NCI-H1930 (cell line): ENCODE measurements at places on chromosomes 12 and 14.

DNA sequence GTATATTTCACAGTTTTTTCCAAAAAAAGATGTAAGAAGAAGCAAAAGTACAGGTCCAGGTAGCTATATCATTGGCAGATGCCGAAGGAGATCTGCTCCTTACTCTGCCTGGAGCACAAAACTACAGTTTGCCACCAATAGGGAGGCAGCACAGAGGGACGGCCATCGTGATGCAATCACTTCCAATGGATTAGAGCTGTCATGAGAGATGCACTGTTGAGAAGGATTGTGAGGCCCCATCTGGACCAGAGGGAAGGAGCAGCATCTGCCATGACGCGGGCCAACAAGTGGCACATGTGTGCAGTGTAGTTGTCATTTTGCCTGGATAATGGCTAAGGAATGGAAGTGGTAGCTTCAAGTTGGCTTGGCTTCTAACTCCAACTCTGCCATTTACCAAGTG lies 318.8 kb upstream of the FKBP4 start:
- no peak for DNase-seq

GRCh38 chr14:36661506-36662257 lies at the start of gene PAX9:
PAX9 (plus strand) TSS chr14:36661860; CDS start chr14:36662090, 230 bp downstream.
- peak; percentile 77 for DNase-seq

DNA sequence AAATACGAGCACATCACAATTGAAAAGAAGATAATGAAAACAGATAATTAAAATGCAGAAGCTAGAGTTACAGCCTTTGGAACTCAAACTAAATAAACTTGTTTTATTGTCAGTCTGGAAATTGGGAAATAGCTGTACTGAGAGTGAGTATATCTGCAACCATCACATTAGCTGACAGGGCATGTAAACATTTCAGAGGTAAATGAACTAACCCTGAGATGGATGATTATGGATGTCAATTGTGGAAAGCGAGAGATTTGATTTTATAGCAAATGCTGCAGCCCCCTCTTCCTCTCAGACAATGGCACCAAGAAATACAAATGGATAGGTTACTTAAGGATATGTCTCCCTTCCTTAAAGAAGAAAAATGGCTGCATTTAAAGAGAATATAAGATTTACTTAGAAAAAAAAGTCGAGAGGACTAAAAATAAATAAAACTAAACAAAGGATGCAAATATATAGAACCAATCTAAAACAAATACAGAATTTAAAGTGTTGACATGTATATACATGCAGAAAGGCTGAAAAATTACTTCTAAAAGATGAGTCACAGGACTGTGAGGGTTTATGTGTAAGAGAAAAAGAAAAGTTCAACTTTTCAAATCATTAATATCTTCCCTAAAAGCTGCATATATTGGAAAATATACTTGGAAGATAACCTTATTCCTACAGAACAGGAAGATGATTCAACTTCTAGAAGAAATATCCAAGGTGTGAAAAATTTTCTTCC lies 120.3 kb upstream of the FLRT2 start:
- DNase-seq, result no peak

DNA sequence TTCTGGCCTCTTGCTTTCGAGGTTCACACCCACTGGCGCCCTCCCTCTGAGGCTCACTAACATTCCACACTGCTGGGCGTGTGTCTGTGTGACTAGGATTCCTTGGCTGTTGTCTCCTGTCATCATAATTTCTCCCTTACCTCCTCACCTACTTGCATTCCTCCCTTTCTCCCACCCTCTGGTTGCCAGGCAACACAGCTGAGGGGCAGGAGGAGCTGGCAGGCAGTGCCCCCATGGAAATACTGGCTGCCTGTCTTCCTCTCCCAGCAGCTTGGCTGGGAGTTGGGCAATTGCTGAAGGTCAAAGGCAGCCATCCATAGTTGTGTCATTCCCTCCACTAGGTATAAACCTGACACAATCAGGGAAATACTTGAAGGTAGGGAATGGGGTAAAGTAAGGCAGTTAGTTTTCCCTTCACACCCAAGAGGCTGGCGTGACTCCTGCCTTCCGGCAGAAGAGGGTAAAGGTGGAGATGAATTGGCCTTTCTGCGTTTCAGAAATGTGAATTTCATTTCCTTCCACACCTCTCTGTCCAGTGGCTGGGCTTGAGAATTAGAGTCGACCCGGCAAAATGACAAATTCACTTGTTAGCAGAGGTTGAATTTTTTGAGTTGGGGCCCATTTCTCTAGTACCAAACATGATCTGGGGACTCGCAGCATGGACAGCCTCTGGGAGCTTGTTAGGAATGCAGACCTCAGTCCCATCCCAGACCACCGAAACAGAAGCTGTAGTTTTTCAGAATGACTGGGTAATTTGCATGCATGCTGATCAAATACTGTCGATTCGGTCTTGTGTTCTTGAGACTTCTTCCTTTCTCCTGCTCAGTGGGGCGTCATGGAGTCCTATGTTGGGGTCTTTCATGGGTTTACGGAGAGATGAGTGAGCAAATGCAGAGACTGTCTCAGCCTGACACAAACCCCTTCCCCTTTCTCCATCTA lies 24.3 kb upstream of the EMP1 start:
- no peak for DNase-seq

GRCh38 chr12:110126557-110126956 lies 2.4 kb downstream of the IFT81 start:
- no peak for DNase-seq

DNA sequence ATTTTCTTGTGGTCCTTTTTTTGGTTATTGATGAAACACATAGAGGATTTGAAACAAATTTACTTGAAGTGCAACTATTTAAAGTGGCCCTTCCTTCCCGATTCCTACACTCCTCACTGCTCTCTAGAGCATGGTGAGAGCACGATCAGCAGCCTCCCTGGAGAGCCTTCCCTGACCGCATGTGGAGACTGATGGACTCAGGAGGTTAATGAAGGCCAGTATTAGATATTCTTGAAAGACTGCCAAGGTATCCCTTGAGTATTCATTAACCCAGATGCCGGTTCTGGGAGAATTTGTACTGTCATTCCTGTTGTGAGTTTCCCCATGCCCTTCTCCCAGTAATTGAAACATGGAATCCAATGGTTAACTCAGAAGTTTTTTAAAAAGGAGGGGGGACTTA lies 102.8 kb upstream of the FGD4 start:
- DNase-seq, result no peak

- no peak for DNase-seq
Observed at GRCh38 chr14:33271216-33271615, 332.5 kb downstream of the NPAS3 start.

GRCh38 chr14:99267381-99267780 lies 4.6 kb downstream of the BCL11B start:
- DNase-seq, result no peak

DNA sequence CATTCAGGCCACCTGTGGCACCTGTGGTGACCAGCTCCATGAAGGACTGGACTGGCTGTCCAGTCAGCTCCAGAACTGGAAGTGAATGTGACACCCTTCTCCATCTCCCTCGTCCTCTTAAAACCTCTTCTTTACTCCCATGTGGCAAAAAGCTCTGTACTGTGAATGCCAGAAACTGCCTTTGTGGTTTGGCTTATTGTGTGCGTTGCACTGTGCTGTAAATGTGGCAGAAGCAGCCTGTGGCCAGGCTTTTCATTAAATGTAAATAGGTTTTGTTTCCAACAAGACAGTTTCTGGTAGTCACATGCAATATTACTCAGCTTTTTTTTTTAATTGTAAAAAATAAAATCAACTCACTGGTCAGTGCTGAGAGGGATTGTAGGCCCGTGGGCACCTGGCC lies 453.7 kb downstream of the ATP23 start:
- DNase-seq, result no peak

DNA sequence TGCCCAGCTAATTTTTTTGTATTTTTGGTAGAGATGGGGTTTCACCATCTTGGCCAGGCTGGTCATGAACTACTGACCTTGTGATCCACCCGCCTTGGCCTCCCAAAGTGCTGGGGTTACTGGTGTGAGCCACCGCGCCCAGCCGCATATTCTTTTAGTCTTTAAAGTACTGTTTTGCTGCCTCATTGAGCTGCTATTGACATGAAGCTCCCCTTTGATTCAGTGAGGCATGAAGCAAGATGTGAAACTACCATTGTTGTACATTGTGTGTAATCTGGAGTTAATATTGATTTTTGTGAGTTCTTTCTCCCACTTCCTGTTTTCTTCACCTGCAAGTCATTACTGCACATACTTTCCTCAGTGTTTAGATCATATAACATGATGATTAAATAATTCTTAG lies 80.8 kb downstream of the MNAT1 start:
- peak; percentile 21 for DNase-seq

GRCh38 chr14:101463566-101464171 lies 97.6 kb upstream of the DIO3 start:
- no peak for DNase-seq

DNA sequence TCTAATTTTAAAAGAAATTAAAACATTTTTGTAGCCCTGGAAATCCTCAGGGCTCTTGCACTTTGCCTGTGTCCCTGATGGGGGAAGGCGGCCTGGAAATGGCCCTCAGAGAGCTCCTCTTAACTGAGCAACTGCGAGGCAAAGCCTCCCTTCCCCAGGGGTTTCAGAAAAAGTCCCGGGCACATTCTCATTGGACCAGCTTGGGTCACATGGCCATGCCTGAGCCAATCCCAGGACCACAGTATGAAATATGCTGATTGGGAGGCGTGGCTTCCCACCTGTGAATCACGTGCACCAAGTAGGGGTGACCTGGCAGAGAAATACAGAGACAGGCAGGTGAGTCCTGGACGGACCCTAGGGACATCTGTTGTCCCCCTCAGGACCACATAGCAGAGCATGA lies 90.4 kb upstream of the SFSWAP start:
- DNase-seq, result no peak

- DNase-seq, result no peak
Observed at GRCh38 chr14:38209572-38210557, 2.2 kb downstream of the SSTR1 start.

DNA sequence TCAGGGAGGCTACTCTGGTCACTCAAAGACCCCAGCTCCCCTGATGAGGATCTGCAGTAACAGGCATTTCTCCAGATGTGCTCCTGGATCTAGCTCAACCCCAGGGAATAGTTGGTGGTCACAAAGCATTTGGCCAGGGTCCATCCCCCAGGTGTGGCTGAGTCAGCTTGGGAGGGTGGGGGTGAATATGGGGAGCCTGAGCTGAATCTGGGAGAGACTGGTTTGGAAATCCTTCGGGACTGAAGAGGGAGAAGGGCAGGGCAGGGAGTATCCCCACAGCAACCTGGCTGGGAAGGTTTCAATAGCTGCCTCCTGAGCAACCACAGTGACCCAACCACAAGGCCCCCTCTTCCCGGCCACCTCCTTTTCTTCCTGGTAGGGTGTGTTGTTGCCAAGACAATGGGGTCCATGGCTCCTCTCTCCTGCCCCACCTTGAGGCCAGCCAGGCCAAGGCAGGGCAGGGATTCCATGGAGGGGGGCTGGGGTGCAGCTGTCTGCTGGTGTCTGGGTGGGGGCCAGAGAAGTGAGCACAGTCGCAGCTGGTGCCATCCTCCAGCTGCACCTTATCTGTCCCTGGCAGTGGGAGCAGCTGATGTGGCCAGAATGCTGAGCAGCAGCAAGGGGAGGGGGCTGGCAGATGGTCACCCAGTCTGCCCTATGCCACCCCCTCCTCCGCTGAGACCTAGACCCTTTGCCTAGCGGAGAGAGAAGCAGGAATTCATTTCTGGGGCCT lies 5.5 kb downstream of the ASIC1 start:
- DNase-seq, result no peak

GRCh38 chr14:59262717-59263454 lies 74.4 kb downstream of the DAAM1 start:
- DNase-seq, result no peak

GRCh38 chr12:125981610-125982253 lies 916.5 kb downstream of the AACS start:
- no peak for DNase-seq

DNA sequence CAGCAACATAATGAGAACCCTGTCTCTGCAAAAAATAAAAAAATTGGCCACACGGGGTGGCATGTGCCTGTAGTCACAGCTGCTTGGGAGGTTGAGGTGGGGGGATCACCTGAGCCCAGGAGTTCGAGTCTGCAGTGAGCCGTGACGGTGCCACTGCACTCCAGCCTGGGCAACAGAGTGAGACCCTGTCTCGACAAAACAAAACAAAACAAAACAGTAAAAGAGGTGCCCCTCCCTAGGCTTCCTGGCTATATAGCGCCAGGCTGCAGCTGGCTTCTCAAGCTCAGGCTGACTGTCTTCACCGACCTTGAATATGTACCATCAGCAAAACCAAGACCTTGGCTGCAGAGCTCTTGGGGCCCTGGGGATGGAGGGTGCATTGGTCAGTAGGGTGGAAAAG lies 29.4 kb downstream of the TSPAN9 start:
- DNase-seq, result no peak

- DNase-seq, result peak; percentile 68
Observed at GRCh38 chr14:78725086-78725485, 554.9 kb downstream of the NRXN3 start.

DNA sequence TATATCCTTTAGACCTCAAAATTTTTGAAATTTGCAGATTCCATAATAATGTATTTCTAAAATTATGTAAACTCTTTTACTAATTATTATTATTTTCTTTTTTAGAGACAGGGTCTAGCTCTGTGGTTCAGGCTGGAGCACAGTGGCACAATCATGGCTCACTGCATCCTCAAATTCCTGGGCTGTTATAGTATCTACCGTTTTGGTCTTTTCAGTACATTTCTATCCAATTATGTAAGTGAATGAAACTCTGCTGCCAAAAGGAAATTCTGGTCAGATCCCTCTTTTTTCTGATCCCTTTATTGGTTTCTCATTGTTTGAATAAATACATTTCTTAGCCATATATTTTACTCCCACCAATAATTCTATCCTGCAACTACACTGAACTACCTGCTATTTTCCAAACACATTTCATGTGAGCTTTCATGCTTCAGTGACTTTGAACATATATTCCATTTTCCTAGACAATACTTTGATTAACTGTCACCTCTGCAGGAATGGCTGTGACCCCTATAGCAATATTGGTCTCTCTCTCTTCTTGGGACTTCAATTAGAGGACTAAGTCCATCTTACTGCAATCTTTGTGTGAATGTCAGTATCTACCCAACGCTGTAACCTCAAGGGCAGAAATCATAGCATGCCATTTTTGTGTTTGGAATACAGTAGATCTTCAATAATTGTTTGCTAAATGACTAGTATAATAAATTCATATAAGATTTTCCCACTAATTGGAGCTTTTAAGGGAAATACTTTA lies 183.2 kb downstream of the NTS start:
- DNase-seq, result no peak

DNA sequence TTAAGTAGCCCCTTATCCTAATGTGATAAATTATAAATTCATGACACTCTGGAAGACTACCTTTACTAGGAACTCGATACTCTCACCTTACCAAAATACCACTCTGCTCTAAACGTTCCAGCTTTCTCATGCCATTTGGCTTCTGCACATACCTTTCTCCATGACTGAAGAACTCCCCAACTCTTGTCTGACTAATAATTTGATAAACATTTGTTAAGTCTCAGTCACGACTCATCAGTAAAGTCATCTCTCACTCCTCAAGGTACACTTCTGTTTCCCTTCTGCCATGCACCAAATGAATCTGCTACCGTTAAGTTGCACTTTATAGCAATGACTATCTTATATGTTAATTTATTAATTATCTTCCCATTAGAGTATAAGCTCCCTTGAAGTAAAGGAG lies 498.3 kb upstream of the NOVA1 start:
- DNase-seq, result no peak

- no peak for DNase-seq
Observed at GRCh38 chr14:45610318-45610717, 357.3 kb upstream of the MIS18BP1 start.
